ENCODE measurements at places on chromosomes 11 and 22. TPM values are rescaled to one million over a fixed set of nuclear protein-coding genes. Genes with fewer than 3 reads are reported as not detected.
A peak's percentile ranks its signal among the peaks of the same experiment; 100 is the strongest.

LRRN4CL gene
- 62.0 TPM for total RNA-seq

ARHGEF17 gene
- total RNA-seq: 30.3 TPM

OR2AG1 gene
- total RNA-seq: not detected

- DNase-seq: no peak
Measured at GRCh38 chr22:38243007-38243765, 29.6 kb downstream of the TMEM184B start.

- no peak for DNase-seq
Measured at GRCh38 chr11:131378931-131379330, 8.5 kb downstream of the NTM start.

- DNase-seq: no peak
Measured at GRCh38 chr11:130992788-130993187, 76.5 kb upstream of the SNX19 start.

DNA sequence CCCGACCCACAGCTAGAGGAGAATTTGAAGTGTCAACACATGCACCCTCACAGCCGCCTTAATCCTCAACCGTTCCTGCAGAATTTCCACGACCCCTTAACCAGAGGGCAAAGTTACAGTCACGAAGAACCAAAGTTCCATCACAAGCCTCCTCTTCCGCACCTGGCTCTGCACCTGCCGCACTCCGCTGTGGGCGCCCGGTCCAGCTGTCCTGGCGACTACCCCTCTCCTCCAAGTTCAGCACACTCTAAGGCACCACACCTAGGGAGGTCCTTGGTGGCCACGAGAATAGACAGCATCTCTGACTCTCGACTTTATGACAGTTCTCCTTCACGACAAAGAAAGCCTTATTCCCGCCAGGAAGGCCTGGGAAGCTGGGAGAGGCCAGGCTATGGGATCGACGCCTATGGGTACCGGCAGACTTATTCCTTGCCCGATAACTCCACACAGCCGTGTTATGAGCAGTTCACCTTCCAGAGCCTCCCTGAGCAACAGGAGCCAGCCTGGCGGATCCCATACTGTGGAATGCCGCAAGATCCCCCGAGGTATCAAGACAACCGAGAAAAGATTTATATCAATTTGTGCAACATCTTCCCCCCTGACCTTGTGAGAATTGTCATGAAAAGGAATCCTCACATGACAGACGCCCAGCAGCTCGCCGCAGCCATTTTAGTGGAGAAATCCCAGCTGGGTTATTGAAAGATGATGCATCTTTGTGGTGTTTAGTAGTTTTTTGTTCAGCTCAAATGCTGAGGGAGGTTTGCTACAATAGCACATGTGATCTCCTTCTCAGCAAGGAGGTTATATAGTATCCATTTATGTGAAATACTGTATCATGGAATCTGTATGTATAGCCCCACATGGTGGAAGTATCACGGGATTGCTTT lies 72.1 kb downstream of the ZC3H12C start:
- no peak for DNase-seq

GRCh38 chr11:61338783-61339489 lies 5.9 kb downstream of the TKFC start:
- DNase-seq: no peak

GRCh38 chr11:3854660-3854976 lies 846 bp upstream of the STIM1 start:
- DNase-seq: no peak

DNA sequence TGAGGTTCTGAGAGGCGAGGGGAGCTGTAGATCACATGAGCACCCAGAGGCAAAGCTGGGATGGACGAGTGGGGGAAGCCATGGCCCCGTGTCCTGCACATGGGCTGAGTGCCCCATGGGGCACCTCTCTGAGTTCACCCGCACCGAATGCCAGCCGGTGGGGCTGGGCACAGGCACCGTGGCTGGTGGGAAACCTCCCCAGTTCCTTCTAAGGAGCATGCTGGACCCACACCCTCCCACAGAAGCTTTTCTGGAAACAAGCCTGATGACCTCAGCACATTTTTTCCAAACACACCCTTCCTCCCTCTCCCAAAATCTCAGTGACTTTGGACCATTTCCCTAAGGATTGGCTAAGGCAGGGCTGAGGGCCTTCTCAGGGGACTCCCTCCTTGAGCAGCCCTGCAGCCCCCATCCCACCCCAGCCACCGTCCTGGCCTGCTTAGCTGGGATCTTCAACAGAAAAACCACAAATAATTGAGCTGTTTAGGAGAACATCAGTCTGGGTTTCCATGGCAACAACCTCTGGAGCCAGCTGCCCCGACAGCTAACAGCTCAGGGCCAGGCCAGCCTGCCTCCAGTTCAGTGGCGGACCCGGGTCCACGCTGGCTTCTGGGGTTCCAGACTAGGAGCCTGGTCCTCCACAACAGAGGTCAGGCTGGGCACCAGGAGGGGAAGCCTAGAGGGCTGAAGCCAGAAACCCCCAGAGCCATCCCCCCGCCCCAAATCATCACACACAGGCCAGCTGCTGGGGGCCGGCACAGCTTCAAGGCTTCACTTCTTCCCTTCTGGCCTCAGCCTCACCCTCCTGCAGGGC lies 18.1 kb upstream of the LINC01488 start:
- DNase-seq: peak; percentile 77

- DNase-seq: peak; percentile 61
Measured at GRCh38 chr22:46064228-46064965, 85.9 kb upstream of the PPARA start.

DNA sequence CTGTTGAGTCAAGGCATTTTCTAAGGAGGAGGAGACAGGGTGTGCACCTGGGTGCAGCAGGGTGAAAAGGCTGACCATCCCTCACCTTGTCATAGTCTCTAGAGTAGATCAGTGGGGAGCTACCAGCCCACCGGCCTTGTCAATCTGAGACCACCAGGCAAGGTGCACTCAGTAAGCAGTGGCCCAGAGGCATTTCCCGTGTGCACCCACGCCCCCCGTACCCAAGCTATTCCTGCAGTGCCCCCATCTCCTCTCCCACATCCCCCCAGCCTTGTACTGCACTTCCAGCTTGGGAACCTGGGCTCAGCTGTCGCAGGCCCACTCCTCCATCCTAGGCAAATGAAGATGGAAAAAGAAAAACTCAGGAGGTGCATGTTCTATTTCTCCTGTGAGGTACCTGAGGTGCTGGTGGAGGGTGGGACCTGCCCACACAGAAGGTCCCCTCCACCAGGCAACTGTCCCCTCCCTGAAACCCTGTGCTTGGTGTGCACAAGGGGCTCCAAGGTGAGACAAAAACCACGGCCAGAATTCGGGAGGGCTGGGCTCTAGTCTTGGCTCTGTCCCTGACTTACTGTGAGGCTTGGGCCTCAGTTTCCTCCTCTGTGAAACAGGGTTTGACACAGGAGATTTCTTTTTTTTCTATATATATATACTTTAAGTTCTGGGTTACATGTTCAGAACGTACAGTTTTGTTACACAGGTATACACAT lies 8.4 kb downstream of the P2RY2 start:
- DNase-seq: no peak

GRCh38 chr11:57310091-57310490 lies 14.7 kb downstream of the TNKS1BP1 start:
- no peak for DNase-seq

GRCh38 chr11:121886996-121887395 lies 229.0 kb downstream of the BLID start:
- no peak for DNase-seq

Data from fibroblast of the aortic adventitia (primary cell).